Activated naive CD4-positive, alpha-beta T cell (primary cell): ENCODE measurements at places on chromosomes 7 and 10.

DNA sequence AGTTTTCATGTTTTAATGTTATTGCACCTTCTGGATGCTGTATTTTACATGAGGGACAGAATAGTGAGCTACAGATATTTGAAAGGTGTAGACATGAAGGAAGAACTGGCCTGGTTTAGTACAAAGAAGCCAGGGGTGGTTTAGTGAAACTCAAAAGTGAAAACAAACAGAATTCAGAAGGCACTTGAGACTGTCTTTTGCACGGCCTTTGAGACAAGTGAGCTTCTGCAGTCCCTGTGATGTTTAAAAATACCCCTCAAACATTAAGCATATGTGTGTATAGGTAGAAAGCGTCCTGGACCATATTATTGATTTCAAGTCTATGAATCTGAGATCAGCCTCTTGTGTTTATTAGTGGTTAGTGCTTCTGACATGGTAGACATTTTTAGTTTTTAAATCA, 118.9 kb downstream of the CDK14 start:
- no peak for DNase-seq

GRCh38 chr10:98516352-98516751, 69.6 kb upstream of the HPS1 start:
- no peak for DNase-seq

DNA sequence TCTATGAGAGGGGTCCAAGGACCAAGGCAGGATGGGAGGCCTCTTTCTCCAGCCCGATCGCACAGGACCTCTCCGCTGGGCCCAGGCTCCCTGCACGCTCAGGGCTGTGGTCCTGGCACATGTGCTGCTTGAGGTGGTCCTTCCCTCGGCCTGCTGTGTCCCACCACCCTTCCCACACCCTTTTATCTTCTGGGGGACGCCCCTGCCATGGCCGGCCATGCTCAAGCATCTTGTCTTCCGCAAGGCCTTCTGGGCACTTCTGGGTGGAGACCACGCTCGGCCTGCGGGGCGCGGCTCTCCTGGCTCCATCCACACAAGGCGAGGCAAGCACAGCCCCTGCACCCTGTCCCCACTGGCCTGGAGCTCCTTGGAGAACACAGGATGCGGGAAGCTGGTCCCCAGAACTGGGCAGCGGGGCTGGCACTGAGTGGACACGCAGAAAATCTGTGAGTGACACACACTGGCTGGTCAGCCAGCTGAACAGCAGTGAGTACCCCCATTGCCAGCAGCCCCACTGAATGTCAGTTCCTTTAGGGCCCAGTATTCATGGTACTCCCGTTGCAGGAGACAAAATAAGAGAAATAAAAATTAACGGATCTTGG, 115.9 kb downstream of the TCERG1L start:
- DNase-seq, result no peak

DNA sequence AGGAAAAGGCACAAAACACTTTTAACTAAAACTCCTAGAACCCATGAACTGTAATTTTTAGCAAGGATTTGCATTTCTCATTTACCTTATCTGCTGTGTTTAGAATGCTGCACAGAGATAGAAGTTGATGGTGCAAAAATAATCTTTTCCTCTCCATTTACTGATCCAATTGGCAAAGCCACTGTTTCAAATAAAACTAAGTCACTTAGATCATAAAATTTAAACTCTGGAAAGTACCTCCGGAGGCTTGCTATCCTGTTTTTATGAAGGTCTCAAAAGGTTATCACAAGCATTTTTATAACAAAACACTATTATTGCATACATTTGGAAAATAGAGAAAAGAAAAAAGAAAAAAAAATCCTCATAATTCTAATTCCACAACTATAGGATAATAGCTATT, 7.6 kb downstream of the CPA2 start:
- no peak for DNase-seq

DNA sequence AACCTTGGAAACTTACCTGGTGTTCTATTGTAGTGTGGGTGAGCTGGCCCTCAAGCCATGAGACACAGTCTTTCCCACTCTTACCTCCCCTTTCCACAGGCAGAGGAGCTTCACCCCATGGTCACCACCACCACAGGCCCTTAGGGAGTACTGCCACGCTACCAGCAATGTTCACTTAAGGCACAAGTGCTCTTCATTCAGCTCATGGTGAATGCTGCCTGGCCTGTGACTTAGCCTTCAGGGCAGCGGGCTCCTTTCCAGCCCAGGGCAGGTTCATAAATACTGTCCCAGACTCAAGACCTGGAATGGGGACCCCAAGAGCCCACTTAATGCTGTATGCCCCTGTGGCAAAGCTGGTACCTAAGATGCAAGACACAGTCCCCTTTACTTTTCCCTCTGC, 109.4 kb downstream of the MYO3A start:
- DNase-seq, result no peak

DNA sequence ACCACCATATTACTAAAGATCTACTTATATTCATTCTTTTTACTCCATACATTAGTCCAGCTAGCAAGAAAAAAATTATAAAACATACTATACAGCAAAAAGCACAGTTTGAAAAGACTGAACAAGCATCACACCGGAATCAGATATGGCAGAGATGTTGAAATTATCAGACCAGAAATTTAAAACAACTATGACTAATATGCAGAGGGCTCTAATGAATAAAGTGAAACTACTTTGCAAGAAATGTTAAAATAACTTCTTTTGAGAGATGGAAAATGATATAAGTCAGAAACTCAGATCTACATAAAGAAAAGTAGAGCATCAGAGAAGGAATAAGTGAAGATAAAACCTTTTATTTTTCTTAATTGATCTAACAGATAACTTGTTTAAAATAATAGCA, 50.9 kb downstream of the SGCE start:
- no peak for DNase-seq
